ENCODE measurements at places on chromosomes 13 and 19.

- DNase-seq, result no peak
Observed at GRCh38 chr19:47111006-47111621, 2.5 kb downstream of the ZC3H4 start.

DNA sequence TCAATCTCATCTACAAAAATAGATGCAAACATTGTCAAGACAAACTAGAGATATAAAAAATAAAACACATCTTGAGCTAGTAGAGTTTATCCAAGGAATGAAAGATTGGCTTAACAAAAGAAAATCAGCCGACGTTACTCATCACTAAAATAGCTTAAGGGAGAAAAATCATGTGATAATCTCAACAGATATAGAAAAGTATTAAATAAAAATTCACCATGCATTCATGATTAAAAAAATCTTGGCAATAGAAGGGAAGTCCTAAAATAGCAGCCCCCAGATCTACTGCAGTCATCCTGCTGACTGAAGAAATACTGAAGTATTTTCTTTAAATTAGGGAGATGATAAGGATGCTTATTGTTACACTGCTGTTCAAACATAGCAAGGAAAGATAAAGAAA lies 12.6 kb upstream of the DCLK1 start:
- no peak for DNase-seq

- DNase-seq, result no peak
Observed at GRCh38 chr19:43446746-43447489, 18.5 kb downstream of the LYPD3 start.

DNA sequence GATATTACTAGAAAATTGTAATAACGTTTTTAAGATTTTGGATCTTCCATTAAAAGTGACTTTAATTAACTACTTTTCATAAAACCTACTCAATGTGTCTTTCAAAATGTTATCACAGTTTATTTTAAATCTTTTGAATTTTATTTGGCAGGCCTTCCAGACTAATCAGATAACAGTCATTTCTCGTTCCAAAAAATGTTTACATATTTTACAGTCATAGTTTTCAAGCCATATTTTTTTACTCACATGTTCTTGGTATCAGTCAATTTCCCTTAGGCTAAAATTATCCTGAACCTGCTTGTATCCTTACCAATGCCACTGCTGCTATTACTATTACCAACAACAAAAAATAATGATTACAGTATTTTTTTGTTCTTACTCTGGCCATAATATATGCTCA lies 1783.5 kb downstream of the SLITRK5 start:
- DNase-seq, result no peak

- DNase-seq, result peak; percentile 51
Observed at GRCh38 chr19:9406798-9407352, 28.5 kb downstream of the ZNF266 start.

- DNase-seq, result no peak
Observed at GRCh38 chr13:45122941-45123340, 2.6 kb downstream of the GTF2F2 start.

DNA sequence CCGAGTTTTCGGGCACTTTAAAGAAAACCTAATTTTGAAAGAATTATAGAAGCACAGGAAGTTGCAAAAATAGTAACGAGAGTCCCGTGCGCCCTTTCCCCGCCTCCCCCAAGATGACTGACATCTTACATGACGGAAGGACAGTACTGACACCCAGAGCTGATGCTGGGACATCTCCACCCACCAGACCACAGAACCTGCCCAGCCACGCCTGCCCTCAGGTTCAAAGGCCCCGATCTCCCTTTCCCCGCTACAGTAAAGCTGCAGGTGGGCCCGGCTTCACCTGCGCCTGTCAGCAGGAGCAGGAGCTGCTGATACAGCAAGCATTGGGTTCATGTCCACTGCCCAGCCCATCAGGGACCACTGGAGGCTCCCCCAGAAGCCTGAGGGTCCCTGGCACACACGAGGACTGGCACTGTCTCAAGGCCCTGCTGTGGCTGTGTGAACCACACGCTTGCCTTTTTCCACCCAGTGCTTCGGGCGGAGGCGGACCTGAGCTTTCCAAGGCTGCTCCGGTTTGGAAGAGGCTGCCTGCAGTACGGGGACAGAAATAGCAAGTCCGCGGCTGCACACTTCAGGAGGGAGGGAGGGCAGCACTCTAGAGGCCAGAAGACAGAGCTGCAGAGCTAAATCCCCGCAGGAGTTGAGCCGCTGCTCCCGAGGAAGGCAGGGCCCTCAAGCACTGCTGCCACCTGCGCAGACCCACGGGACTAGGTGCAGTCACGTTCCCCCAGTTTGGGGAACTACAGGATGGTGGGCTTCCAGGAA lies 8.7 kb downstream of the MAP2K2 start:
- no peak for DNase-seq

- peak; percentile 49 for DNase-seq
Observed at GRCh38 chr19:47637550-47637949, 28.6 kb downstream of the BICRA start.
